ENCODE measurements at places on chromosomes 3 and 15. TPM values are rescaled to one million over a fixed set of nuclear protein-coding genes. Genes with fewer than 3 reads are reported as not detected.

DNA sequence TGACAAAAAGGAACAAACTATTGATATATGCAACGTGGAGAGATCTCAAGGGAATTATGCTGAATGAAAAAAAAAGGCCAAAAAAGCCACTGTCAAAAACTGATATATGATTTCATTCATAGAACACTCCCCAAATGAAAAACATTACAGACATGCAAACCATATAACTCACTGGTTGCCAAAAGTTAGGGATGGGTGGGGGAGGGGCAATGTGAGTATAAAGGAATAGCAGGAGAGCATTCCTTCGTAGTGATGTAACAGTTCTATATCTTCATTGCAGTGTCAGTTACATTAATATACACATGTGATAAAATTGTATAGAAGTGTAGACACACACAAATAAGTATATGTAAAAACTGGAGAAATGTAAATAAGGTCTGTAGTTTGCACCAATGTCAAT lies 12.2 kb downstream of the GBE1 start:
- no peak for DNase-seq

CCDC71 gene
- 9.4 TPM for total RNA-seq

DNA sequence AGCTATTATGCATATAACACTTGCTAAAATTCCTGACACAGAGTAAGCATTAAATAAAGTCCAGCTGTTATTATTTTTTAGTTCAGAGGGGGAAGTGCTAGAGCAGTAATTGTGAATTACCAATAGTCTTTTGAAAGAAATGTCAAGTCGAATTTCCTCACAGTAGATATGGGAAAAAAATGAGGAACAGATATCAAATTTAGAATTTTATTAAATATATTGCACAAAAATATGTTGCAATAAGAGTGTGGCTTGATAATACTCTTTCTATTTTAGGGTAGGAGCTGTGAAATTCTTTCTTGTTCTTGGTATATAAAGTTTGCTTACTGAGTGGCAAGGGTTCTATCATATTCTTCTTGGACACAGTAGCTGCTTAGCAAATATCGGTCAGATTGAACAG lies 181.3 kb downstream of the NFKBIZ start:
- no peak for DNase-seq

PARP9 gene
- 14.0 TPM for total RNA-seq

DNA sequence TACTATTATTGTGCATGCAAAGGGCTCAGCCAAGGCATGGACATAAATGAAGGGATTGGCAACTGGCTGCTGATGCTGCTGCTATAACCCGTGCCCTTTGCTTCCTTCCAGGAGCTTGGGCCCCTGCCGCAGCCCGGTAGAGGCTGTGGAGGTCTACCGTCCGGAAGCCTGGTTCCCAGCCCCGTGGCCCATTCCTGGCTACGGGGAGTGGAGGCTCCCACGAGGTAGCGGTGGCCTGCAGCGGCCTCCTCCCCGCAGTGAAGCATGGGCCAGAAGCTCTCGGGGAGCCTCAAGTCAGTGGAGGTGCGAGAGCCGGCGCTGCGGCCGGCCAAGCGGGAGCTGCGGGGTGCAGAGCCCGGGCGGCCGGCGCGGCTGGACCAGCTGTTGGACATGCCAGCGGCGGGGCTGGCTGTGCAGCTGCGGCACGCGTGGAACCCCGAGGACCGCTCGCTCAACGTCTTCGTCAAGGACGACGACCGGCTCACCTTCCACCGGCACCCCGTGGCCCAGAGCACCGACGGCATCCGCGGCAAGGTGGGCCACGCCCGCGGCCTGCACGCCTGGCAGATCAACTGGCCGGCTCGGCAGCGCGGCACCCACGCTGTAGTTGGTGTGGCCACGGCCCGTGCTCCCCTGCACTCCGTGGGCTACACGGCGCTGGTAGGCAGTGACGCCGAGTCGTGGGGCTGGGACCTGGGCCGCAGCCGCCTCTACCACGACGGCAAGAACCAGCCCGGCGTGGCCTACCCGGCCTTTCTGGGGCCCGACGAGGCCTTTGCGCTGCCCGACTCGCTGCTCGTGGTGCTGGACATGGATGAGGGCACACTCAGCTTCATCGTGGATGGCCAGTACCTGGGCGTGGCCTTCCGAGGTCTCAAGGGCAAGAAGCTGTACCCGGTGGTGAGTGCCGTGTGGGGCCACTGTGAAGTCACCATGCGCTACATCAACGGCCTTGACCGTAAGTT lies 15.0 kb downstream of the SPSB4 start:
- DNase-seq: no peak

DNA sequence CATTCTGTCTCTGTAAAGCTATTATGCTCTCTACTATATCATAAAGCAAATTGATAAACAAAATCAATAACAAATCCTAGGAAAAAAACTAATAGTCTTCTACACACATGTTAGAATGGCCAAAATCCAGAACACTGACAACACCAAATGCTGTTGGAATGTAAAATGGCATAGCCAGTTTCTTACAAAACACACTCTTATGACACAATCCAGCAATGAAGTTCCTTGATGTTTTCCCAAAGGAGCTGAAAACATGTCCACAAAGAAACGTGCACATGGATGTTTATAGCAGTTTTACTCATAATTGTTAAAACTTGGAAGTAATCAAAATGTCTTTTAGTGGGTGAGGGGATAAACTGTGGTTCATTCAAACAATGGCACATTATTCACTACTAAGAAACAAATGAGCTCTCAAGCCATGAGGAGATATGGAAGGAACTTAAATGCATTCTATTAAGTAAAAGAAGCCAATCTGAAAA lies 32.7 kb downstream of the CADM2 start:
- DNase-seq: no peak

DNA sequence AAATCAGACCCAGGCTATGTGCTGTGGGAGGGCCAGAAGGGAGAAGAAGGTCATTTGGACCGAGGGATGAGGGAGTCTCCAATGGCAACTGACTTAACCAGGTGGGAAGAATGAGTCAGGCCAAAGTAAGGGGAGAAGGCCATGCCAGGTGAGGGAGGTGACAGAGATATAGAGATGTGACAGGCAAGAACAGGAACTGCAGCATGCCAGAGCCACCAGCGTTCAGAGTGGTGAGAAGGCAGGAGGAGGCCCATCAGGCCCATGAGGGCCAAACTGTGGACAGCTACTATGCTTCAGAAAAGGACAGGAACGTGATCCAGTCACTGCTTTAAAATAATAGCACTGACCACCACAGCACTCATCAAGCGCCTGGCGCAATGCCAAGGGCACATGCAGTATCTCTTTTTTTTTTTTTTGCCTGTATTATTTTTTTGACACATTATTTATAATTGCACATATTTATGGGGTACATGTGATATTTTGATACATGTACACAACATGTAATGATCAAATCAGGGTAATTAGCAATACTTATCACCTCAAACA lies 154.3 kb upstream of the IGF1R start:
- DNase-seq: no peak

SLC28A1 gene
- total RNA-seq: 0.24 TPM

CCR8 gene
- not detected for total RNA-seq

DNA sequence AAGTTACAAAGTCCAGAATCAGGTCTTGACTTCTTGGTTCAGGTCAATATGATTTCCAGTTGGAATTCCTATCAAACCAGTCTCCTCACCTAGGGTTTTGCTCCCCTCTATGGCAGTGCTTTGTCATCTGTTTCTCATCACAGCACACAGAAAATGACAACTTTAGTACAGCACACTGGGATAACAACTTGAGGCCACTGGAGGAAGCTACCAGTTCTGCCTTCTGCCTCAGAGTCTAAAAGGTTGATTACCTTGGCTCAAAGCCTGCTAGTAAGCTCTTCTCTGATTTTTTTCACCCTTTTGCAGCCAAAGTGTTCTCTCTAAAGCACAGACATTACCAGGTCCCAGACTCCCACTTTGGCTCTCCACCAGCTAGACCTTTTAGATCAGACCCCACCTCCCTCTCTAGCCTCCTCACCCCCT lies 24.8 kb upstream of the TRIM59 start:
- DNase-seq: no peak

GRCh38 chr15:73873889-73874511 lies 636 bp downstream of the TBC1D21 start:
- no peak for DNase-seq

GRCh38 chr3:172129850-172130716 lies 90.7 kb downstream of the FNDC3B start:
- DNase-seq: peak; percentile 93

DNA sequence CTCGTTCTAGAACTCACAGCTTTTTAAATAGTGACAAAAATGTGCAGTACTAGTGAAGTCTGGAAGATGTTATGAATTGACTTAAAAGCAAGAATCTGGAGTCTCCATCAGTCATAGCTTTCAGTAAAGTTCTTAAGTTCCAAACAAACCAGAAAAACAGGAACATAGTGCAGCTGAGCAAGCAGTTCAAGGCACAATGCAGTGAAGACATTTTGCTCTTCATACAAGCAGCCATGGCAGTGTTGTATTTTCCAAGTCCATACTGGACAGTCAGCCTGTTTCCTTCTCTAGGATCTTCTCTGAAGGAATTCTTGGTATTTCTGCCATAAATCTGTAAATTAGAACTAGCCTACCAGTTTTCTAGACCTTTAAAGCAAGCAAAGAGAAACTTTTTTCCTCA lies 90.5 kb downstream of the LRRC28 start:
- no peak for DNase-seq

CCDC39 gene
- total RNA-seq: not detected

- DNase-seq: no peak
Observed at GRCh38 chr3:116216761-116217160, 228.5 kb downstream of the LSAMP start.

DNA sequence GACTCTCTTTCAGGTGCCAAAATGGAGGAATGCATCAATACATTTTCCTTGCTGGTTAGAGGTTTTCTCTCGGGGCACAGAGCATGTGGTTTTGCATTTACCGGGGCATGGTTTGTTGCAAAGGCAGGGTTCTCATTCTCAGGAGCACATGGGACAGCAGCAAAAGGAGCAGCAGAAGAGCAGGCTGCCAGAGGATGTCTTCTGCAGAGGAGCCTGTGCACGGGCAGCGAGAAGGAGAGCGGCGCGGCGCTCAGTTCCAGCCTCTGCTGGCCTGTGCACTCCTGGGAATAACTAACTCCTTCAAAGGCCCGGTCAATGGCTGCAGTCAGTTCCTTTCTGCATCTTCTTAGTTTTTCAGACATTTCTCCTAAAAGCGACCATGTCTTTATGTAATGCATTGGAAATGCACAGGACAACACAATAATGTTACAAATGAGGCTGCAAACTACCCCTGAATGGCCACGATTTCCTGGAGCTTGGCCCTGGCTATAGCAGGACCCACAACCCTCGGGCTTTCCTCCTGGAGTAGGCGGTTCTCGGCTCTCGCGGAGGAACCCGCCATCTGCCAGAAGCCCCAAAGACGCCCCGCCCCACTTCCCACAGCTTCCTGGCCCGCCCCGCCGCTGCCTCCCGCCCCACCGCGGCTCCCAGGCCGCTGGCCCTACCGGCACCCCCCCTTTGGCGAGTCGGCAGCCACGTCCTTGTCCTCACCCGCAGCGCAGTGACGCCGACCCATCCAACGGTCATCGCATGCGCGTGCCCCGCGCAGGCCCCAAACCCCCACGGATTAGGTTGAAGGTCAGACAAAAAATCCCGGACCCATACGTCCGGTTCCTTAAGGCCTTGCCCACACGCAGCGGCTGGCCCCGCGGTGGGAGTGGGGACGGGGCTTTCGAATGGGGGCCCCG lies at the start of gene C3orf62:
TSS of gene C3orf62 (minus strand) at position 758 of the 908 bp plus-strand sequence. CDS start at position 398, 360 bp downstream.
- DNase-seq: peak; percentile 95

DNA sequence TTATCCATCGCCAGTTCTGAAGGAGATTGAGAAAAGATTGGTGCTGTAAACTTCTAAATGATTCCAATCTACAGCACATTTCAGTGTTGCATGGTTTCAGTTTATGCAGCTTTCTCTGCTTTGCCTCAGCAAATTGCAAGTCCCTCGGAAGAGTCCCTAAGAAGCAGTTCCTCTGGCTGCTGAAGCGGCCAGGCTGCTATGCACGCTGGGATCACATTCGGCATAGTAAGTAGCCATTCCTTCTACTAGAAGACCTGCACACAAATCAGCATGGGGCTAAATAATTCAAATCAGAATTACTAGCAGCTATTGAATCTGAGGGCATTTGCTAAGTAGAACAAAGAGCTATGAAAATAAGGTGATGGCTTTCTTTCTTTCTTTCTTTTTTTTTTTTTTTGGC lies 769.5 kb downstream of the AGBL1 start:
- DNase-seq: no peak

GRCh38 chr3:68861521-68861920 lies 70.8 kb downstream of the TAFA4 start:
- no peak for DNase-seq

DNA sequence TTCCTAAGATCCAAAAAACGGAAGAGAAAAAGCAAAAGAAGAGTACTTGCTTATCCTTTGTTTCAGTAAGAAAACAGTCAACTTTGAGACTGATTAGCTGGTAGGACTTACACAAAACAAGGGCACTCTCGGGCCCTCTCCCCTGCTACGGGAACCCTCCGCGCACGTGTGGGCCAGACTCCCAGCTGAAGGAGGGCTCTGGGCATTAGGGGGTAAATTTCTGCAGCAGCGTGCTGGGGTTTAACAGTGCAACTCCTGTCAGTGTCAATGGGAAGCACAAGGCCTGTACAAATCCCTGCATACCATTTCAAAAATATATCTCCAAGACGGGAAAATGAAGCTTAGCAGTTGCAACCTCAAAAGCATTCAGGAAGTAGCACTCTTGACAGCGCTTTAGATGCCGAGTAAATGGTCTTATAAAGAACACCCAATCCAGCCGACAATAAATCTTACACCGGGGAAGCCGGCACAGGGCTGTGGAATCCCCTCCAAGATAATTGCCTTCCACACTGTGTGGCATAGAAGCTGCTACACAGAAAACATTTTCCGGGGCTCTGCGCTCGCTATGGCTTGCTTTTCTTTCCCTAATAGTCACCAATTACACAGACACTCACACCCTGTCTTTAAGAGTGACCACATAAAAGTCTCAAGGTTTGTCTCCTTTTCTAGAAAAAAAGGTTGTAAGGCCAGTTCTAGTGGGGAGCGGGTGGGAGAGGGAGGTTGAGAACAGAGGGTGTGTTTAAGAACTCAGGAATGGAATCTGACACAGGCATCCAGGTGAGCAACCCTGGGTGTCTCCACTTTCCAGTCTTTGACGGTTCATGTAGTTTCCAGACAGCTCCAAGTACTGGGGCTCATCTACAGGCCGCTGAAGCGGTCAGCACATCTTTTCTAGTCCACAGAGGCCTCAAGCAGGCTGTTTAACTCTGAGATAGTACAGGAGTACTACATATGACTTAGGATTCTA lies 512.7 kb downstream of the FOXP1 start:
- DNase-seq: no peak

PAK6 gene
- total RNA-seq: 10.1 TPM

RASL12 gene
- 23.3 TPM for total RNA-seq

DNA sequence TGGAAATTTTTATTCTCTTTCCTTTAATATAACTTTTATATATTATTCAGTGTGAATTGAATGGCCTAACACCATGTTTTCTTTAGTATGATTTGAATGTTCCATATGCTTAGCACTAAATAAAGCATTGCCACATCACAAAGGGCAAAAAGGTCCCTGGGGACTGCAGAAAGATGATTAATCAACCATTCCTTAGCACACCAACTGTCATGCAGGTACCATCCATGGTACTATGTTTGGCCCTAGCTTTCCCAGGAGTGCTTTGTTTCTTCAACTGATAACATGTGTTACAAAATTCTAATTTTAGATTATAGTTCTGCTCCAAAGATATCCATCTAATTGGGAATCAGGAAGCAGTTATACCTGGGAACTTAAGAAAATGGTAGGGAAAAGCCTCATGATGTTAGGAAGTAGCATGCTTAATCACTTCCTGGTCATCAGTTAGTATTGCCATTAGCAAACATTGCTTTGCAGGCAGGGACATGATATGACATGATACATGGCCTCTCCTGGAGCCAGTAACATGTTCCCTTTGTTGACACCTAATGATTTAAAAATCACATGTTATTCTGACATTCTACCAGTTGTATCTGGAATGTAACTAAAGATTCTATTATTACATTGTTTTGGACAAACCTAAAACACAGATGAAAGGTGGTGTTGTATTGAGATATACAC lies 712.6 kb upstream of the GBE1 start:
- no peak for DNase-seq
